ENCODE measurements at places on chromosomes 5 and 9. TPM values are rescaled to one million over a fixed set of nuclear protein-coding genes. Genes with fewer than 3 reads are reported as not detected.

The HSD17B3 gene
- not detected for total RNA-seq

The ORM2 gene
- not detected for total RNA-seq

The TNFAIP8 gene
- total RNA-seq, result 141 TPM

The SLC46A2 gene
- not detected for total RNA-seq

The GLRA1 gene
- total RNA-seq, result not detected

The PCDHB5 gene
- not detected for total RNA-seq

The SLC6A18 gene
- not detected for total RNA-seq

The IL4 gene
- not detected for total RNA-seq

The OR1L4 gene
- not detected for total RNA-seq

The GARIN3 gene
- total RNA-seq, result 3.6 TPM

The ZNF608 gene
- total RNA-seq, result not detected

The OR1Q1 gene
- total RNA-seq, result not detected

The AFAP1L1 gene
- not detected for total RNA-seq

The PCDHGA12 gene
- total RNA-seq, result not detected

Data from activated naive CD4-positive, alpha-beta T cell treated with anti-CD3 and anti-CD28 coated beads for 36 hours (primary cell).